ENCODE measurements at places on chromosomes 2 and 18. TPM values are rescaled to one million over a fixed set of nuclear protein-coding genes. Genes with fewer than 3 reads are reported as not detected.
A peak's percentile ranks its signal among the peaks of the same experiment; 100 is the strongest.

Gene CFAP210
- total RNA-seq = 0.59 TPM

DNA sequence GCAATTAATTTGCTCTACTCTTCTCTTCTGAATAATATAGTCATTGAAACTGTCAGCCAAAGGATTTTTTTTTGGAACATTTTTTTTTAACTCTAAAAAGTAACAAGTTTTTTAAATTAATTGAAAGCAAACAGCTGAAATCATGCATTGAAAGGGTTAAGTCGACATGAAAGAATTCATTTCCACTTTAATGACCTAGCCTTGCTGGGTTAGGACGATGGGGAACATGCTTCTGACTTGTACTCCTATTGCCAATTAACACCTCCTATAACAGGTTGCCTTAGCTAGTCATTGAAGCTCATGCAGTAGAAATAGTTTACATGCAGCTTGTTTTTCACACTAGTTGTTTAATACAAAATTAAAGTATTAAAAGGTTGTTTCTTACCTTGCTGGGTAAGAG, 47.8 kb downstream of the PSMD14 start:
- no peaks in the 10 kb centered on the region for H3K27me3 ChIP-seq
- H3K4me1 ChIP-seq = peaks cover 29% of the 10 kb centered on the region
- no peak overlapping the region for H3K27ac ChIP-seq
- no peak for DNase-seq
- H3K4me3 ChIP-seq = no peak overlapping the region
- no peaks in the 10 kb centered on the region for H3K36me3 ChIP-seq

Gene FBXO41
- total RNA-seq = 10.0 TPM

DNA sequence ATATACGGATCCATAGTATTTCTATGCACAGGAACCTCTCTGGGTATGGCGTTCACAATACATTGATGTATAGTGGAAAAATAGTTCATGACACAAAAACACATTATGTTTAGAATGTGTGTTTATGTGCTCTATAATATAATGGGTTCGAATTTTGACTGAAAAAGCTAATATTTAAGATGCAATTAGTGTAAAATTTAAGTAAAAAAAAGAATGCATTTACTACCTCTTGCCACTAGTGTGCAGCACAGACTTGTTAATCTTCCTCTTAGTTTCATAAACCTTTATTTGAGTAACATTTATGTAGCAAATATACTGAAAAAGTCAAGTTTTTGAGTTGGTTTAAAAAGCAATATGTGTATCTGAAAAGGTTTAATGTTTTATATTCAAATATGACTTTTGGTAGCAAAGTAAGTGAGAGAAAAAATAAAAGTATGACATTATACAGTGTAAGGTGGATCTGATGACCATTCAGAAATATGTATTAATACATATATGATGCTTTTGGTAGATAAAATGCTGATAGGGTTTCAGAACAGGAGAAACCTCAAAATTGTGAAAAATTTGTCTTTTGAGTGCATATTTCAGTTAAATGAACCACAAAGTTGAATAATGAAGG, 49.4 kb downstream of the CCDC102B start:
- no peaks in the 10 kb centered on the region for H3K27me3 ChIP-seq
- no peak overlapping the region for H3K4me3 ChIP-seq
- H3K36me3 ChIP-seq = no peaks in the 10 kb centered on the region
- H3K4me1 ChIP-seq = no peaks in the 10 kb centered on the region

Gene IL37
- total RNA-seq = not detected

GRCh38 chr18:73614812-73615211, 532.8 kb downstream of the FBXO15 start:
- no peaks in the 10 kb centered on the region for H3K4me1 ChIP-seq
- no peak overlapping the region for H3K27ac ChIP-seq
- DNase-seq = no peak
- no peaks in the 10 kb centered on the region for H3K36me3 ChIP-seq
- H3K27me3 ChIP-seq = no peaks in the 10 kb centered on the region
- no peak overlapping the region for H3K4me3 ChIP-seq

GRCh38 chr2:33118651-33119050, 171.9 kb downstream of the LTBP1 start:
- H3K27me3 ChIP-seq = peaks cover 7% of the 10 kb centered on the region
- H3K4me1 ChIP-seq = peaks cover 4% of the 10 kb centered on the region
- no peak overlapping the region for H3K4me3 ChIP-seq
- no peaks in the 10 kb centered on the region for H3K36me3 ChIP-seq
- DNase-seq = no peak

DNA sequence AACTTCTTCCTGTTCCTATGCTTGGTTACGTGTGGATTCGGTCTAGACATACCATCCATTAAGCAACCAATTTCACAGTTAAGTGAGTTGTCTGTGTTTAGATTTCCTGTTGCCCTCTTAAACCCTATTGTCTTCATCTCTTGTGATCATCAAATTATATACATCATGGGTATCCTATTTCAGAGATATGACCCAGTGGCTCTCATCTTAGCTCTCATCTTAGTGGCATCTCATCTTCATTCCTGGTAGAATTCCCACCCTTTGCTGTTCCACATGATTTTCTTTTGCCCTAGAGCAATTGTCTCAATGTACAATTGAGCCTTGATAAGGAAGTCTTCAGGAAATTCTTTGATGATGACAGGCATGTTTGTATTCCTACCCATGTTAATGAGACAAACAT, 29.4 kb upstream of the FN1 start:
- no peak for DNase-seq
- no peaks in the 10 kb centered on the region for H3K4me1 ChIP-seq
- no peak overlapping the region for H3K27ac ChIP-seq
- no peak overlapping the region for H3K4me3 ChIP-seq
- peaks cover 4% of the 10 kb centered on the region for H3K27me3 ChIP-seq

DNA sequence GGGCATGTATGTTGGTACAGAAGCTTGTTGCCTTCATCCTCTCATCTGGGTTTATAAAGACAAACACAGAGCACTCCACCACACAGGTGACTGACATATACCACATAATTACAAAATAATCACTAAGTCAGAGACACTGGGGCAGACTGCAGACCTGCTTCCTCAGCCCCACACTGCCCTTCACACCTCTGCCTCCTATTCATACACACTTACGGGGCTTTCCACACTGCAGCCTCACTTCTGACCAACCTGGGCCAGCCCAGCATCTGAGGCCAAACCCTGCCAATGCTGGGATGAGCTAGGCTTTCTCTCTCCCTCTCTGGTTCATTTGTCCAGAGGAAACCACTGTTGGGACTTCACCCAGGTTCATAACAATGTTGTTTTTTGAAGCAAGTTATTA, 4.5 kb downstream of the EMX1 start:
- H3K4me1 ChIP-seq = peaks cover 9% of the 10 kb centered on the region
- no peak for DNase-seq
- no peak overlapping the region for H3K27ac ChIP-seq
- H3K4me3 ChIP-seq = no peak overlapping the region
- peaks cover 33% of the 10 kb centered on the region for H3K27me3 ChIP-seq

DNA sequence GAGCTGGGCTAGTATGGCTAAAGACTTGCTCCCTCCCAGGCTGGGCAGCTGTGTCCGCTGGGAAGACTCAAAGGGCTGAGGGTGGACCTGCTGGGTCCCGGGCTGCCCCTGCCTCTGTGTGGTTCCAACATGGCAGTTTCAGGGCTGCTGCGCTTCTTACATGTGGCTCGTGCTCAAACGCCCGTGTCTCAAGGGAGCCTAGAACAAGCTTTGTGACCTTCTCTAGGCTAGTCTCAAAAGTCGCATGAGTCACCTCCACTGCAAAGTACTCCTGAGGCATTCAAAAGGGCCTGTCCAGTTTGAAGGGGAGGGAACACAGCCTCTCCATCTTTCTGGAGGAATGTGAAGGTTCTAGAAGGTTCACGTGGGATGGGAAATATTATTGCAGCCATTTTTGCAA, 44.7 kb upstream of the RAB31 start:
- no peak overlapping the region for H3K4me3 ChIP-seq
- peaks cover 6% of the 10 kb centered on the region for H3K27me3 ChIP-seq
- no peaks in the 10 kb centered on the region for H3K4me1 ChIP-seq
- no peak for DNase-seq

- peak; percentile 8 for DNase-seq
- peaks cover 16% of the 10 kb centered on the region for H3K4me1 ChIP-seq
Observed at GRCh38 chr18:49020621-49021021, 69.9 kb upstream of the SMAD7 start.

- H3K27me3 ChIP-seq = peaks cover 2% of the 10 kb centered on the region
- no peak for DNase-seq
- H3K4me3 ChIP-seq = peak overlapping the region; percentile 90
- H3K36me3 ChIP-seq = peaks cover 4% of the 10 kb centered on the region
- peak overlapping the region; percentile 83 for H3K27ac ChIP-seq
- peaks cover 37% of the 10 kb centered on the region for H3K4me1 ChIP-seq
Observed at GRCh38 chr2:174683392-174683759, 80.9 kb downstream of the CHRNA1 start.

DNA sequence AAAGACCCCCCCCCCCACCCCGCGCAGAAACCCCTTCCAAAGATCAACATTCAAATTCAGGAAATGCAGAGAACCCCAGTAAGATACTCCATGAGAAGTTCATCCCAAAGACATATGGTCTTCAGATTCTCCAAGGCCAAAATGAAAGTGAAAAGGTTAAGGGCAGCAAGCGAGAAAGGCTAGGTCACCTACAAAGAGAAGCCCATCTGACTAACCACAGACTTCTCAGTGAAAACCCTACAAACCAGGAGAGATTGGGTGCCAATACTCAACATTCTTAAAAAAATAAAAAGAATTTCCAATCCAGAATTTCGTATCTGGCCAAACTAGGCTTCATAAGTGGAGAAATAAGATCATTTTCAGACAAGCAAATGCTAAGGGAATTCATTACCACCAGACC, 175.2 kb downstream of the RND3 start:
- H3K4me1 ChIP-seq = no peaks in the 10 kb centered on the region
- H3K27me3 ChIP-seq = no peaks in the 10 kb centered on the region
- H3K27ac ChIP-seq = no peak overlapping the region

Gene D2HGDH
- 36.6 TPM for total RNA-seq

DNA sequence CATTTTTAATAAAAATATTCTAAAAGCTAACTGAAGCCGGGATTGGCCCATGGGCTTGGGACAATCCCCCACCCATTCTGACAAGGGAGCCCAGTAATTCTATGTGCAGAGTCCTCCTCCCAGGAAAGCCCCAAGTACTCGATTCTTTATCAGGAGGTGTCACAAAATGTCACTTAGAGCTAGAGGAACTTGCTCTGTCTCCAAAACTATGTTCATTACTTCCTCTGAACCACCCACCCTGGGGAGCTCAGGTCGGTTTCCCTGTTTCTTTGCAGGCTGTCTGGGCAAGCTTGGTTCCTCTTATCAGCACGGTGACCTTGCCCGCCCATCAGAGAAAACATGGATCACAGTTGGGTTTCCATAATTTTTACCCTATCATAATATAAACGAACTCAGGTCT, 430.6 kb upstream of the ID2 start:
- DNase-seq = no peak
- no peaks in the 10 kb centered on the region for H3K27me3 ChIP-seq
- H3K4me1 ChIP-seq = peaks cover 35% of the 10 kb centered on the region
- H3K36me3 ChIP-seq = peaks cover 22% of the 10 kb centered on the region
- H3K27ac ChIP-seq = peak overlapping the region; percentile 2

- no peak overlapping the region for H3K4me3 ChIP-seq
- no peak for DNase-seq
- H3K27me3 ChIP-seq = peaks cover 24% of the 10 kb centered on the region
- H3K27ac ChIP-seq = no peak overlapping the region
- no peaks in the 10 kb centered on the region for H3K36me3 ChIP-seq
- H3K4me1 ChIP-seq = peaks cover 6% of the 10 kb centered on the region
Observed at GRCh38 chr2:118242216-118242615, 153.9 kb downstream of the INSIG2 start.

GRCh38 chr18:33928231-33928630, 296.5 kb downstream of the NOL4 start:
- H3K36me3 ChIP-seq = no peaks in the 10 kb centered on the region

- no peak overlapping the region for H3K27ac ChIP-seq
- H3K27me3 ChIP-seq = no peaks in the 10 kb centered on the region
- no peaks in the 10 kb centered on the region for H3K36me3 ChIP-seq
- H3K4me1 ChIP-seq = peaks cover 9% of the 10 kb centered on the region
- no peak overlapping the region for H3K4me3 ChIP-seq
Observed at GRCh38 chr2:10048501-10049171, 5.3 kb downstream of the KLF11 start.

DNA sequence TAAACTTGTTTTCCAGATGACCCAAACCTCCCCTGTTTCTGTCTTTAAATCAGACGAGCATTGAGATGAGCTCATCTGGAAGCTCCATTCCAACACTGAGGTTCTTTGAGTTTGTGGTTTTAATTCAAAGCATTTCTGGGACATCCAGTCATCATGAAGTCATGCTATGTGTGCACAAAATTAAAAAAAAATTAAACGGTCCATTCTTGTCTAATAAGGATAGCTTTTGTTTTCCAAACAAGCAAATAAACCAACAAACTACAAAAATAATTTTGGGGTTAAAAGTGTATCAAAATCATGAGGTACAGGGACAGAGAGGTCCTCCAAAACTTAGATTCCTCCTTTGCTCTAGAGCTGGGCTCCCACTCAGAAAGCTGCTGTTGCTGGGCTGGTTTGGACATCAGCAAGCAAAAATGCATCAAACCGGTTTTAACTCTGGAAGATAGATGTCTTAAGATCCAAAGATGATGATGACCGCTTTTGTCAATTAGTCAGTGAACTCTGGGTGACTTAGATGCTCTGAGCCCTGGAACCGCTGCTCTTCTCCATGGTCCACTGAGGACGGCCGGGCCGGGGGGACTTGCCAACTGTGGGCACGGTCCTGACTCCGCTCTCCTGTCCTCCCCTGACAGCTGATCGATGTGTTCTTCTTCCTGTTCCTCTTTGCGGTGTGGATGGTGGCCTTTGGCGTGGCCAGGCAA, 65.4 kb downstream of the TRPM8 start:
- no peak for DNase-seq
- no peak overlapping the region for H3K27ac ChIP-seq
- no peak overlapping the region for H3K4me3 ChIP-seq
- no peaks in the 10 kb centered on the region for H3K36me3 ChIP-seq

Gene ANKRD30B
- total RNA-seq = not detected

DNA sequence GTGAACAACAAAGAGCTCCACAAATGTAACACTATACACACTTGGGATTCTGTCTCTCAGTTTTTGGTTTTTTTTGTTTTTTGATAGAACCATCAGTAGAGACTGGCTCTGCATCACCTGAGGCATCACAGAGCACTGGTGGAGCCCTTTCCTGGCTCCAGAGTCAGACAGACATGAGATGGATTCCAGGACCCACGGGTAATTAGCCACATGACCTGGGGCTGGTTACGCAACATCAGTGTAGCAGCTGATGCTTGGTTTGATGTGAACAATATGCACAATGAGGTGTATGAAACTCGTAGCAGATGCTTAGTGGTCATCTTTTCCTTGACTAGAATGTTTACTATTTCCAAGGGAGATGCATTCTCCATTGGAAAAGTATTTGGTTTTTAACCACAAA, 40.7 kb downstream of the CMPK2 start:
- no peak for DNase-seq
- H3K36me3 ChIP-seq = peaks cover 2% of the 10 kb centered on the region
- no peak overlapping the region for H3K27ac ChIP-seq
- no peak overlapping the region for H3K4me3 ChIP-seq

- DNase-seq = no peak
- no peaks in the 10 kb centered on the region for H3K4me1 ChIP-seq
- no peak overlapping the region for H3K27ac ChIP-seq
- H3K36me3 ChIP-seq = peaks cover 23% of the 10 kb centered on the region
Observed at GRCh38 chr2:140401056-140401455, 1620.9 kb upstream of the NXPH2 start.

Gene DCC
- not detected for total RNA-seq
